ENCODE measurements at places on chromosomes 13 and 19. TPM values are rescaled to one million over a fixed set of nuclear protein-coding genes. Genes with fewer than 3 reads are reported as not detected.

CLEC4G gene
- not detected for total RNA-seq

ADM5 gene
- 0.40 TPM for total RNA-seq

PRR36 gene
- not detected for total RNA-seq

RDH8 gene
- not detected for total RNA-seq

SLC8A2 gene
- not detected for total RNA-seq

WBP4 gene
- total RNA-seq = 7.4 TPM

ZNF829 gene
- total RNA-seq = 2.5 TPM

NBEA gene
- total RNA-seq = 3.6 TPM

BST2 gene
- 210 TPM for total RNA-seq

NCCRP1 gene
- total RNA-seq = not detected

GAS6 gene
- 127 TPM for total RNA-seq

GJB2 gene
- 0.14 TPM for total RNA-seq

AMER2 gene
- total RNA-seq = not detected
